ENCODE measurements at places on chromosomes 7 and 10.
A peak's percentile ranks its signal among the peaks of the same experiment; 100 is the strongest.

DNA sequence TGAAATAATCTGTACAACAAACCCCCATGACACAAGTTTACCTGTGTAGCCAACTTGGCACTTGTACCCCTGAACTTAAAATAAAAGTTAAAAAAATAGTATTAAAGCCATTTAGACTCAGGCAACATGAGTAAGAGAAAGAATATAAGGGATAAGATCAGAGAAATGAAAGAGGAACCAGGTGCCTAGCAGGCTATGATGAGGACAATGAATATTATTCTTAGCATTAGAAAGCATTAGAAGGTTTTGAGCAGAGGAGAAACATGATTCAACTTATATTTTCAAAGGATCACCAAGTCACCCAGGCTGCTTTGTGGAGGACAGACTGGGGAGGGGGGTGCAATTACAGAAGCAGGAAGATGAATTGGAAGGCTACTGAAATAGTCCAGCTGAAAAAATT lies 48.1 kb upstream of the TES start:
- no peak for DNase-seq

- DNase-seq, result no peak
Observed at GRCh38 chr7:142546452-142546851, 202.8 kb upstream of the PRSS1 start.

GRCh38 chr10:74086317-74086716 lies 64.3 kb downstream of the AP3M1 start:
- DNase-seq, result no peak

- no peak for DNase-seq
Observed at GRCh38 chr10:12416344-12417050, 67.2 kb downstream of the CAMK1D start.

GRCh38 chr7:494259-494687 lies 25.4 kb downstream of the PDGFA start:
- DNase-seq, result no peak

GRCh38 chr7:111657018-111657417 lies 94.7 kb upstream of the IMMP2L start:
- DNase-seq, result no peak

GRCh38 chr10:1472178-1472958 lies 265.0 kb downstream of the ADARB2 start:
- DNase-seq, result no peak

GRCh38 chr7:132542895-132543294 lies 33.4 kb downstream of the PLXNA4 start:
- DNase-seq, result no peak

- no peak for DNase-seq
Observed at GRCh38 chr7:98826387-98826786, 43.4 kb downstream of the TMEM130 start.

DNA sequence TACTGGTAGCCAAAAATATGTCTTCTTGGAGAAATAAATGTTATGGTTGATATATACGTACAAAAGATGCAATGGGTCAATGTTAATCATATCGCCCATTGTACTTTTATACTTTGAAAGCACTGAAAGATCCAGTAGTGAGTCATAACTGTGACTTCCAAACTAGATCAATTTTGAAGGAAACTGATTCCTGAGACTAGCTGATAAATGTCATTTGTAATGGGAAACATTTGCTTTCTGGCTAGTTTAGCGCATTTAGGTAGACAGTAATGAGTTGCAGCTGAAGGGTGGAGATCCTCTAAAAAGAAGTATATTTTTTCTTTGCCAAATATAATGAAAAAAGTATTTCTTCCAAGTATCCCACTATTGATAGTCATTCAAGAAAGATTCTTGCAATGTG lies 53.5 kb upstream of the ARHGAP21 start:
- DNase-seq, result no peak

DNA sequence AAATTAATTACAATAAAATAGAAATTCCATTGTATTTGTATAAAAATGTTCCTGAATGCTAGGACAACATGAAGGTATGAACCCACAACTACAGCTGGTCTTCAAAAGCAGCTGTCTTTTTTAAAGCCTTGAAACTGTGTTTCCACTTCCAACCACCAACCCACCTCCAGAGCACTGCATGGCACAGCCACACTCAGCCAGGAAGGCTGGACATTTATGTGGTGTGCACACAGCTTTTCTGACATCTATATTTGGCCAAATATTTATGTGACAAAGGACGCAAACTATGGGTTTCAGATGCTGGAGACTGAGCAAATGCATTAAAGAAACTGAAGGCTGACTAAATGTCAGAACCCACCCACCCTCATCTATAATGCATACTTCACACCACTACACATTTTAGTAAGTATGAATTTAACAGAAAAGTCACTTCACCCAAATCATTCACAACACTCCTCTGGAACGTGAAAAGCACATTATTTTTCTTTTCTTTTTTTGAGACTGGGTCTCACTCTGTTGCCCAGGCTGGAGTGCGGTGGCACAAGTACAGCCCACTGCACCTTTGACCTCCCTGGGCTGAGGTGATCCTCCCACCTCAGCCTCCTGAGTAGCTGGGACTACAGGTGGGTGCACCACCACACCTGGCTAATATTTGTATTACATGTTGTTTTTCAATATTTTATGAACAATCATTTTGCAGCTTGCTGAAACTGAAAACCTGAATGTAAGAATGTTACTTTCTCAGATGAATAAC lies 27.9 kb upstream of the DAGLB start:
- DNase-seq, result no peak

DNA sequence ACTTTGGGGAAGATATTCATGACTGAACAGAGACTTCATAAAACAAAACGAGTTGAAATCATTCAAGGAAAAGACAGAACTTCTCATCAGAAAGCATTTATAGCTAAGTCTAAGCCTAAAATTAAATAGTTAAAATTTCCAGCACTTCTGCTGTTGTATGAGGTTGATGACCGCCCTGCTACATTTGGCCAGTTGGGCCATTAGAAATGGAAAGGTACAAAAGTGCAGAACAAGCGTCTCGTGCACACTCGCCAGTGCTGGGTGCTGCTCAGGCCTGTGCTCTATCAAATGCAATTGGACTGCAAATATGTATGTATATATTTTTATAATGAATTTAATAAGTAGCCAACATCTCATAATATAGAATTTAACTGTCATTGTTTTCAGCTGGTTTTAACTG lies 34.4 kb upstream of the RNF32 start:
- DNase-seq, result no peak

DNA sequence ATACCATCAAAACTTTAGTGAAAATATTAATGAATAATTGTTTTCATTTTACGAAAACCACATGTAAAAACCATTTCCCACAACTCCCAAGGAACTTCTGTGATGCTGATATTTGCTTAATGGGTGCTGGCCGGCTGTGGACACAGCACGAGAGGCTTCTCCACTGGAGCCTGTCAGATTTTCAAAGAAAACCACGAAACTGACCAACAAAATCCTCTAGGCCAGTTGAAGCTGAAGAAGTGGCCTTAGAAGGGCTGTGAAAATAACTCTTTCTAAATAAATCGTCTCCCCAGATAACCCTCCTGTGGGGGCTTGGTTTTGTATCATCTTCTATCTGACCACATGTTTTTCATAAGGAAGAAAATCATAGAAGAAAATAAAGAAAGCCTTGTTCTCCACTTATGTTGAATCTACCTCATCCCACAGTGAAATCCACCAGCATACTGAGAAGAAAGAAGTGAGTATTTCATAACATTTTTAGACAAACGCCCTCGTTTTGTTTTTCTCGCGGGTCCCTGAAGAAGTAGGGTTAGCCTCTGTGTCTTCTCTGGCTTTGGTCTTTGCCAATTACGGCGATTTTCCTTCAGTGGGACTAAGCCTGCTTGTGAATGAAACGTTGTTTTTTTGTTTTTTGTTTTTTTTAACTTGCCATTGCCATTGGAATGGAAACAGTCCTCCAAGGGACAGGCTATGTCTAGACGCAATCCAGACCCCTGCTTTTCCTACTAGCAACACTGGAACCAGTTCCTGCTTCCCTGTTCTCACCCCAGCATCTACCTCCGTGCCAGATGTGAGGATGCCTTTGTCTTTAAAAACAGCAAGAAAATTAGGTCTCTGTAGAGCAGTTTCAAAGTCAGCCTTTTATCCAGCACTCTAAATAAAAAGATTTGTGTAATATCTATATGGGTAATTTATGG lies 123.9 kb downstream of the ADAM12 start:
- no peak for DNase-seq

GRCh38 chr10:72625276-72625607 lies 637 bp downstream of the MICU1 start:
- no peak for DNase-seq

GRCh38 chr7:150461520-150461919 lies 11.1 kb downstream of the GIMAP8 start:
- no peak for DNase-seq

GRCh38 chr7:2283074-2283473 lies 31.2 kb downstream of the SNX8 start:
- DNase-seq, result no peak

- DNase-seq, result no peak
Observed at GRCh38 chr7:28903730-28904577, 54.2 kb downstream of the TRIL start.

- peak; percentile 49 for DNase-seq
Observed at GRCh38 chr7:36668080-36668479, 56.2 kb downstream of the AOAH start.

DNA sequence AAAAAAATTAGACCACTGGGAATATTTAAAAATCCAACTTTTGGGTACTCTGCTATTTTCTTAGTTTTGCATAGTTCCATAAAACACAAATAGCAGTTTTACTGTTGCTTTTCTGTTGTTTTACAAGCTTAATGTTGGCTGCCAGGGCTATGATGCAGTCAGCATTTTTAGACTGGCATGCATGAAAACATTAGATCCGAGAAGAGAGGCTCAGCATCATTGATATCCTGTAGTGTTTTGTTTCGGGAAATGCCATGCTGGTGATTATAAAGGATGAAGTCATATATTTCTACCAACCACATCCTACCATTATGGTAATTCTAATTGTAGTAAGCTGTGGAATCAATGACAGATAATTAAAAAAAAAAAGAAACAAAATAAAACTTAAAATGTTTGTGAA lies 104.6 kb downstream of the MBL2 start:
- DNase-seq, result peak; percentile 35

GRCh38 chr7:17588730-17589129 lies 290.3 kb downstream of the AHR start:
- DNase-seq, result no peak

GRCh38 chr10:89257581-89257980 lies 6.0 kb upstream of the LIPA start:
- DNase-seq, result no peak

DNA sequence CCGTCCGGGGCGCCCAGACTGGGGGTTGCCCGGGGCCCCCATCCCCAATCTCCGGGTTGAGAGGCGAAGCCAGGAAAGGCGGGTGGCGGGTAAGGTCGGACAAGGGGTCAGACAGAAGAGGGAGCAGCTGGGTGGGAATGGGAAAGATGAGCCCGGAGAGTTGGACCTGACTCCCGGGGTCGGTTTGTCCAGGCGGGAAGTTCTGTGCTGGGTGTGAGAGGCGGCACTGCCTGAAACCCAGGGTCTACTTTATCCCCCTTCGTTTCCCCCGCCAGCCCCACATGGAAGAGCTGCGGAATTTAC lies 675 bp downstream of the SLC4A2 start:
- DNase-seq, result no peak

GRCh38 chr10:10865913-10866312 lies 151.8 kb upstream of the CELF2 start:
- no peak for DNase-seq

DNA sequence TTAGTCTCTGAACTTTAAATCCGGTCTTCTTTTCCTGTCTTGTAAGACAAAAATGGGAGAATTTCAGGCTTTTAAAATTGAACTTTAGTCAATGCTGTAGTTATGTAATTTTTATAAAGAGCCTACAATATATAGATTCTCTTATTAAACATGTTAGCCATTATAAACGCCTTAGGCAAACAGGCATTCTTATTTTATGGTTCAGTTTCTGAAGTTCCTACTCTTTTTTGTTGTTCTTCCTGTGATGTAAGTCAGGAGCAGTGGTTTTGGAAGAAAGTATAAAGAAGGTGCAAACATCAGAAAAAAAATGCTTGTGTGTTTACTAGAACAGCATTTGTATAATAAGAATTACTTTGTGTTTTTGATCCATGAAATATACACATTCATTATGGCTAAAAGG lies 41.6 kb downstream of the BICC1 start:
- DNase-seq, result peak; percentile 19

GRCh38 chr7:23470330-23471105 lies at the start of gene IGF2BP3:
Gene IGF2BP3 (minus strand): TSS chr7:23470491. CDS start chr7:23470110, 381 bp downstream.
- peak; percentile 98 for DNase-seq

- DNase-seq, result no peak
Observed at GRCh38 chr7:44064791-44065430, 456 bp downstream of the PGAM2 start.

DNA sequence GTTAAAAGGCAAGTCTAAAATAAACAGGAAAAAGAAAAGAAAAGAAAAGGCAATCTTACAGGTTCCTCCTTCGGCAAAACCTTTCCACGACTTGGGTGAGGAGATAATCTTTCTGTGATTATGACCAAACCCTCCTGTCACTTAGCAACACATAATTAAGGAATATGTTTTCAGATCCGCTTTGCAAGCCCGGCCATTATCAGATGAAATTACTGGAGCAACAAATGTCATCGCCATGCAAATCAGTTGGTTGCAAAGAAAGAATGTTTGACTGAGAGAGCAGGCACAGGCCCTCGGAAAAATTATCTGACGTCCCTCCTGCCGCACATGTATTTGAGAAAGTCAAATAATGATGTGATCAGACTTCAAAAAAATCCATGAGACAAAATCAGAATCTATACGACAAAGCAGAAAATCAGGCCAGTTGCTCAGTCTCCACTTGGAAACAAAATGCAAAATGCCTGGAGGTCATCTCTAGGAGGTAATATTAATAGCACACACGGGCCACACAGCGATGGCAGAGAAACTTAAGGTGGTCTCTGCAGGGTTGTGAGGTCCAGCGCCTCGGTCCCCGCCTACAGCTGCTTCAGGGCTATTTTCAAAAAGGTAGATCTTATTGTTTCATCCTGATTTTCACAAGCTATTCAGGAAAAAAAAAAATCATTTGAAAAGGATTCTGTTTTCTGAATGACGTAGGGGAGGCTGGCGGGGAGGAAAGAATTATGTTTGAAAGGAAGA lies 82.7 kb downstream of the ZRANB1 start:
- no peak for DNase-seq

- DNase-seq, result peak; percentile 89
Observed at GRCh38 chr7:103640031-103640779, 194.2 kb upstream of the SLC26A5 start.

GRCh38 chr7:33754933-33755928 lies 150.1 kb upstream of the BMPER start:
- no peak for DNase-seq

DNA sequence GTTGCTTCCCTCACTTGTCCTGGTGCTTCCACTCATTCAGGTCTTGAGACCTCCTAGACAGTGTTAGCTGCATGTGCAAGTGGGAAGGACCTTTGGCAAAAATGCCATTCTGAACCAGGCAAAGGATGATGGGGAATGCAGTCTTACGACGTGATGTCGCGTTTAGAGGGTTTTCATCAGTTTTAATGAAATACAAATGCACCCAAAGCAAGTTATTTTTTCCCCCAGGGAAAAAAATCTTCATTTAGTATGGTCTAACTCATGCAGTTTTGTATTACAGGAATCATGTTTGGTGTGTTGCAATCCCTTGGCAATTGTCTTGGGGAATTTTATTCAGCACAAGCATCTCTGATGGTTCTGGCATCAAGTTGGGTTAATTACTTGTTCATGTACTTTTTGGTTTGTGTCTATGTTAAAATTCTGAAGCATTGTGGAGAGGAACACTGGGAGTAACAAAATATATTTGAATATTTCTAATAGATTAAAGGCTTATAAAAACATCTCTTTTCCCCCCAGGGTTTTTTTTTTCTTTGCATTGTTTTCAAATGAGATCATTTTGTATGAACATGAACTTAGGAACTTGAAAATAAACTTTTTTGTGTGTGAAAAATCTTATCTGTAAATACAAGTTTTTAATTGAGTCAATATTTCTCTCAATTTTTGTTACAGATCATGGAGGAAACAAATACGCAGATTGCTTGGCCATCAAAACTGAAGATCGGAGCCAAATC lies 188.9 kb downstream of the BICC1 start:
- DNase-seq, result peak; percentile 76

All from fibroblast of skin of back (primary cell).